ENCODE measurements at places on chromosomes 7 and 10.
A peak's percentile ranks its signal among the peaks of the same experiment; 100 is the strongest.

- peak; percentile 90 for DNase-seq
Observed at GRCh38 chr7:1819259-1819841, 149.3 kb downstream of the ELFN1 start.

GRCh38 chr10:22346096-22346661 lies 883 bp downstream of the SPAG6 start:
- DNase-seq, result no peak

- no peak for DNase-seq
Observed at GRCh38 chr7:136179154-136179553, 202.0 kb upstream of the MTPN start.

DNA sequence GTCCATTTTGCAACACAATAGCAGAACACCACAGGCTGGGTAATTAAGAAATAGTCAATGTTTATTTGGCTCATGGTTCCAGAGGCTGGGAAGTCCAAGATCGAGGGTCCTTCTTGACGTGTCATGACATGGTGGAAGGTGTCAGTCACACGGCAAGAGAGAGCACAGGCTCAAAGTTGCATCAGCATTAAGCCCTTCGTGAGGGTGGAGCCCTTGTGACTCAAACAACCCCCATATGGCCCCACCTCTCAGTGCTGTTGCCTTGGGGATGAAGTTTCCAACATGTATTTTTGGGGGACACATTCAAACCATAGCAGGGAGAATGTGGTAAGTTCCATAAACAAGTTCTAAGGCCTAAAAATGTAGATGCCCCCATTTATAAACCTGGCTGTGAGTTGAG lies 24.6 kb upstream of the GTPBP4 start:
- no peak for DNase-seq

DNA sequence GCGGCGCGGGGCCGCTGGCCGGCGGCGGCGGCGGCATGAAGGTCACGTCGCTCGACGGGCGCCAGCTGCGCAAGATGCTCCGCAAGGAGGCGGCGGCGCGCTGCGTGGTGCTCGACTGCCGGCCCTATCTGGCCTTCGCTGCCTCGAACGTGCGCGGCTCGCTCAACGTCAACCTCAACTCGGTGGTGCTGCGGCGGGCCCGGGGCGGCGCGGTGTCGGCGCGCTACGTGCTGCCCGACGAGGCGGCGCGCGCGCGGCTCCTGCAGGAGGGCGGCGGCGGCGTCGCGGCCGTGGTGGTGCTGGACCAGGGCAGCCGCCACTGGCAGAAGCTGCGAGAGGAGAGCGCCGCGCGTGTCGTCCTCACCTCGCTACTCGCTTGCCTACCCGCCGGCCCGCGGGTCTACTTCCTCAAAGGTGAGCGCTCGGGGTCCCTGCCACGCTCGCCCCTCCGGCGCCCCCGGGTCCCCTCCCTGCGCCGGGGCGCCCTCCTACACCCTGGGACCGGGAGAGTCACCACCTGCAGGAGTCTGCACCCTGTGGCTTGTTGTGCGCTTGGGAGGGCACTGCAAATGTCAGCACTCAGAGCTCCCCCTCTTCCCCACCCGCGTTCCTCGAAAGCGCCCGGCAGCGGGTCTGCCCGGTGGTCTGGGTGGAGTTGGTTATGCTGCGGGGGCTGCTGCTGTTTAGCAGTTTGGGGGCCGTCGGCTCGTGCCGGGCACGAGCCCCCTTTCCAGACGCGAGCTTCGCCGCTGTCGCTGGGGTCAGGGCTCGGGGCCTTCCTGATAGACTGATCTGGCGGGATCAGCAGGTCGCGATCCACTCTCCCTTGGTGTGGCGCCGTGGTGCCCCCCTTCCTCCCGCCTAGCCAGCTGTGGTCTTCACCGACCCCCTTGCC lies 627 bp downstream of the DUSP5 start:
- peak; percentile 42 for DNase-seq

- no peak for DNase-seq
Observed at GRCh38 chr10:27819781-27820531, 74.3 kb upstream of the MKX start.

DNA sequence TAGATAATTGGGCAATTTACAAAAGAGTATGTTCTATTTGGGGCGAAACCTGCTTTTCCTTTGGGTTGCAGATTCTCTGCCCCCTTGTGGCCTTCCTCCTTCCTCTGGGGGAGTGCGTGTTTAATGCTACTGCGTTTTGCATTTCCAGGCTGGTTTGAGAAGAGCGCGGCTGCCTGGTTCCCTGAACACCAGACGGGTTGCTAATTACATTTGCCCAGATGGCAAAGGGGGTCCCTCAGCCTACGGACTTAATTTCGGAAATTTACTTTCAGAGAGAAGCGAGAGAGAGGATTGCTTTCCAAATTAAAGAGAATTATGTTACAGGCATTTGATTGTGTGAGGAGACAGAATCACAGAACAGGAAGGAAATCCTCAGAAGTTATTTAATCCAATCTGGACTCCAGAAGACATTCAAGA lies 91.9 kb upstream of the JAZF1 start:
- peak; percentile 41 for DNase-seq

DNA sequence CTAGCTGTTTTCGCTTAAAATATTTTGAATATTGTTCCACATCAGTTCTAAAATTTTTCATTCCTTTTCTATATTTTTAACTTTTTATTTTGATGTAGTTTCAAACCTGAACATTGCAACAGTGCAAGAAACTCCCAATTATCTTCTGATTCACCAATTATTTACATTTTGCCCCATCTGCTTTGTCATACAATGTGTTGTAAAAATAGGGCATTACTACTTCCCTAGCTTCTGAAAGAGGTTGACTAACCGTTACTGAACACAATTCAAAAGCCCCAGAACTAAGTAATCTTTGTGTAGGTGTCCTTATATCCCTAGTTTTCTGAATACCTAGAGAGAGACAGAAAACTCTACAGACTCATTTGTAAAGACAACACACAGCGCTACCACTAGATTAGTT lies 86.7 kb downstream of the AVL9 start:
- no peak for DNase-seq

DNA sequence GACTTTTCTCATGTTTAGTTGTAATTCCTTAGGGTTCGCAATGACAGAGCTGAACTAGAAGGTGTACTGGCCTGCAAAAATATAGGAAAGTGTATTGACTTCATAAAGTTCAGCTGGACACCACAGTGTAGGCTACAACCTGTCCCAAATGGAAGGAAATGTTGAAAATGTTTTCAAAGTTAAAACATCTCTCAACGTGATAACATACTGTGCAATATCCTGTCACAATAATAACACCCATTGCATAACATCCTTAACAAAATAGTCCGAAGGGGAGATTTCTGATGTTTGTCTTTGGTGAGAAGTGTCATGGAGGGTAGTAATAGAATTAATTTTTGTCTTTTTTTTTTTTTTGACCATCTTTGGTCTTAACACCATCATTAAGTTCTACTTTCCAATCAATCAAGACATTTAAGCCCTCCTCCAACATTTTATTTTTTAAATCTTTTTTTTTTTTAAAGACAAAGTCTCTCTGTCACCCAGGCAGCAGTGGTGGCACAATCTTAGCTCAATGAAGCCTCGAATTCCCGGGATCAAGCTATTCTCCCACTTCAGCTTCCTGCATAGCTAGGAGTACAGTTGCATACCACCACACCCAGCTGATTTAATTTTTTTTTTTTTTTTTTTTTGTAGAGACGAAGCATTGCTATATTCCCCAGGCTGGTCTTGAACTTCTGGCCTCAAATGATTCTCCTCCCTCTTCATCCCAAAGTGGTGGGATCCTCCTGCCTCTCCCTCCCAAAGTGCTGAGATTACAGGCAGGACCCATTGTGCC lies 45.7 kb downstream of the DYNC1I1 start:
- no peak for DNase-seq

GRCh38 chr7:68414631-68415425 lies 1183.4 kb upstream of the AUTS2 start:
- DNase-seq, result no peak

DNA sequence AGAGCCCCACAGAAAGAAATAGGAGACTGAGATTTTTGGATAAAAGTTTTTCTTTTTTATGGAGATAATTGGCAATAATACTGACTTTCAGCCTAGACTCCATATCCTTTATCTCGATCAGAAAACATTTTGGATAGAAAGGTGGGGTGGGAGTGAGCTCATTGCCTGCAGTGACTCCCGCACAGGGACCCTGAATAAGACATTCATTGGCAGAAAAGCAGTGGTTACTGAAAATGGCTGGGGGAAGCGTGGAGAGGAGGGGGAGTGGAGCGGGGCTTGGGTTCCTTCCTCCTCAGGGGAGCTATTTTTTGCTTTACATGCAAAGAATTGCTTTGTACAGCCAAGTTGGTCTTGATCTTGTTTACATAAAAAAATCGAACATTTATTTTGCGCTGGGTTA lies 90.4 kb upstream of the BMPER start:
- peak; percentile 19 for DNase-seq

GRCh38 chr7:17144322-17144721 lies 154.1 kb upstream of the AHR start:
- peak; percentile 56 for DNase-seq

DNA sequence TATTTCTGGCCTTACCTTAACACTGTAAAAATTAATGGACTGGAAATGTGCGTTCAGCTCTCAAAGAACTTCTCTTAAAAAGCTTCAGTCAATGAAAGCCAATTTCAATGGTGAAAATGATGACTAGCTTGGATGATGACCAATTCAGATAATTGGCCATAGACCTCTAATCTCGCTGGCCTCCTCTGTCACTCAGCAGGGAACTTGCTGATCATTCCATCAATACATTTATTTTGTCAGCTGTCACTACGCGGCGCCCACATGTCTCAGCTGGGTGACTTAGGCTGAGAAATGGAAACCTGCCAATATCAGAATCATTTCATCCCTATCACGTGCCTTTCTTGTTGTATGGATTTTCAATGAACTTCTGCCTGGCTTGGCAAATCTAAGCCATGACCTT lies 673.0 kb upstream of the AUTS2 start:
- DNase-seq, result no peak

- no peak for DNase-seq
Observed at GRCh38 chr7:93902777-93903423, 3.5 kb upstream of the GNGT1 start.

GRCh38 chr7:92732316-92733036 lies 103.9 kb downstream of the CDK6 start:
- DNase-seq, result no peak

- DNase-seq, result no peak
Observed at GRCh38 chr10:100359529-100360150, 12.6 kb downstream of the SCD start.

GRCh38 chr7:27944643-27945042 lies 204.7 kb downstream of the TAX1BP1 start:
- no peak for DNase-seq

DNA sequence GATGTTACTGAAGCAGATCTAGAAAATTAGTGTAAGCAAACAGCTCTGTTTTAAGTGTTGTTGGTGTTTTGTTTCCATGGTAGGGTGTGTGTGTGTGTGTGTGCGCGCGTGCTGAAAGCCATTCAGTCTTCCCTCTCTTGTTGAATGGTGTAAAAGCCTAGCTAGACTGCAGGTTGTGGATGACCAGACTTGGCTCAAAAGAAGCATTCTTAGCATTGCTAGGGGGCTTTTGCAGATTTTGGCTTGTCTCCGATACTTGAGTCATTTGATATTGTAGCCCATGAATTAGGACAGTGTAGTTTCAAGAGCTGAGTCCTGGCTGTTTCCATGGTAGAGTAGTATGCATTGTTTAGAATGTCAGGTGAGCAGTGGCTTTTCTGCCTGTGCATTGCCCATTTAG lies 99.1 kb downstream of the SND1 start:
- DNase-seq, result peak; percentile 5
